ENCODE measurements at places on chromosomes 1 and 21.

DNA sequence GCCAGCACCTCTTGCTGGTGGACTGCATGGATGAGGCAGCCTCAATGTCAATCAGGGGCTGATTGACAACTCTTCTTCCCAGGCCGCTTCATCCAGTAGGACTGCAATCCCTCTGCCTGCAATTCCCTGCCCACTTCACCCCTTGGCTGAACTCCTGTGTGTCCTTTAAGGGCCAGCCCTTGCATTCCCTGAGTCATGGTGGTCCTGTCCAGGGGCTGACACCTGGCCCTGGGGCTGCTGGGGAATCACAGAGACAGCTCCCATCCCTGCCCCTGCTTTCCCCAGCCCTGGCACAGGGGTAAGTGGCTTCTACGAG, 4.6 kb upstream of the EPS8L3 start:
- DNase-seq, result no peak

DNA sequence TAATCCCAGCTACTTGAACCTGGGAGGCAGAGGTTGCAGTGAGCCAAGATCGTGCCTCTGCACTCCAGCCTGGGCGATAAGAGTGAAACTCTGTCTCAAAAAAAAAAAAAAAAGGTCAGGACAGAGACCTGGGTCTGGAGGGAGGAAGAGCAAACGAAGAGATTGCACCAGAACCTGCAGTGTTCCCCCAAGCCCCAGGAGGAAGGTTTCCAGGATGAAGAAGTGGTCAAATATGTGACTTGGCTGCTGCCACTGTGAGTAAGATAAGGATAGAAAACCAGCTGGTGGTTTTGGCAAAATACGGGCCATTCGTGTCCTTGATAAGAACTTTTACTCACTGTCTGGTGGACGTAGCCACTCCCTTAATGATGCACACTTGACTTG, 42.2 kb downstream of the CLDN14 start:
- no peak for DNase-seq

- DNase-seq, result no peak
Measured at GRCh38 chr1:20928146-20928545, 141.0 kb upstream of the HP1BP3 start.

- DNase-seq, result no peak
Measured at GRCh38 chr1:27787895-27788294, 14.9 kb downstream of the STX12 start.

GRCh38 chr1:49028396-49028795, 251.7 kb upstream of the BEND5 start:
- no peak for DNase-seq
